ENCODE measurements at places on chromosomes 1 and 21.
A peak's percentile ranks its signal among the peaks of the same experiment; 100 is the strongest.

DNA sequence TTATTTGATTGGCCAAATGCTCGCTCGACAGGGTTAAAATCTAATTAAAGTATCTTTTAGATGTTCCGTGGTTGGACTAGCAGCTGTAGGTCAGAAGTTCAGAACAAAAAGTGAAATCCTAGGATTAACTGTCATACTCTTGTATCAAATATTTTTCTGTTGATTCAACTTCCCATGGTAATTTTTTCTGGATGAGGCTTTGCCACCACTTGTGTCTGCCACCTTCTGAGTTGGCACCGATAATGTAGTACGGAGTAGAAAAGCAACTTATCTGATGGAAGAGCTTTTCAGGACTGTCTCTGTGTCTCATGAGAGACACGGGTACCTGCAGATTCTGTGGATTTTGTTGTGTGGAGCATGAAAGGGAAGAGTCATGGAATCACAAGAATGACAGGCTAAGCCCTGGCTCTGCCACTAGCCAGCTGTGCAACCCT lies 44.6 kb upstream of the CNN3 start:
- DNase-seq: peak; percentile 85

GRCh38 chr1:184150776-184151531 lies 99.4 kb downstream of the TSEN15 start:
- peak; percentile 36 for DNase-seq

DNA sequence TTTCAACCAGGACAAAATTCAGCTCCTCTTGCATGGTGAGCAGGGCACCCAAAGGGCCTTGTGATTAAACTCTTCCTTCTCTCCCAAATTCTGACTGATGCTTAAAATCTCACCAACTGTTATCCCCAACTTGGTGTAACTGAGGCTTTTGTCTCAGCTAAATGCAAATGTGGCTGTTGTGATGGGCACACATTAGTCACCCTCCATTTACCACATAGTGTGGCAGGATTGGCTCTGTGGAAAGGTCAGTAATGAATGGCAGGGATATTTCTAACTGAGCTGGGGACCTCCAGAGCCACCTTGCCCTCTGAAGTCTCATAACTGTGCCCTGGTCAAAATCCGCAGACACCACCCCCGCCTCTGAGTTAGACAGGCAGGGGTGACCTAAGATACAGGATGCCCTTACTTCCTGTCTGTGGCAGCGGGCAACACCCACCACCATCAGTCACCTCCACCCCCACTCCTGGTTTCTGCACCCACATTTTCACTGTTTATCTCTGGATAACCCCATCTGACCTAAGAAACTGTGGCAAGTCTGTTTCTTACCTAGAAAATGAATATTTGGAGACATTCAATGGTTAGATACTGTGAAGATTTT lies 25.4 kb upstream of the RGS16 start:
- no peak for DNase-seq

DNA sequence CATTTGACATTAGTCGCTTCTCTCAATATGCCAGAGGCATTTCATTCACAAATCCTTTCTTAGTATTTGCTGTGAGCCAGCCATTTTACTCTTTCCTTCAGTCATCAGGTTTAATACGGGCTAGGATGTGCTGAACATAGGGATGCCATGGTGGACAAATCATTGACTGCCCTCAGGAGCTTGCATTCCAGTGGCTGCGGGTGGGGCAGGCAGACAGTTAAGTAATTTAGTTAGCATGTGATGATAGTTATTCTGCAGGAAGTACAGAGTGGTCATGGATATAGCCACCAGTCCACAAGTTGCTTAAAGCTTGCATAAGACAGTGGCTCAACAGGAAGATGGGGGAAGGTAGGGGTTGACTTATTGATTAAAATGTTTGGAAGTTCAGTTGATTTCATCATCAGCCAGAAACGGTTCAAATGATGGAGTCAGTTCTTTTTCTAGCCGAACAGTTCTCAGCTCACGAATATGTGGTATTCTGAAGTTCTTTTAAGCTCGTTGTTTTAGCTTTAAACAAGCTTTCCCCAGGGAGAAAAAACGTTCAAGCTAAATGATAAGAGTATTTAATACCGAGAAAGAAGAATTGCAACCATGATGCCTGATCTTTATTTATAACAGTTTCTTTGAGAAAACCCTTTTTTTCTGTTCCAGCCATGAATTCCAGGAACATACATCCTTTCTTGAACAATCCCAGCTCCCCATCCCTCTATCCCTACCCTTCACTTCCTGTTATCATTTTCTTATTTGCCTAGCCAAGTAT lies 1.4 kb downstream of the SLC22A15 start:
- DNase-seq: no peak
